ENCODE measurements at places on chromosomes 4 and X.

- no peak for DNase-seq
Measured at GRCh38 chr4:140607852-140608251, 39.1 kb upstream of the UCP1 start.

DNA sequence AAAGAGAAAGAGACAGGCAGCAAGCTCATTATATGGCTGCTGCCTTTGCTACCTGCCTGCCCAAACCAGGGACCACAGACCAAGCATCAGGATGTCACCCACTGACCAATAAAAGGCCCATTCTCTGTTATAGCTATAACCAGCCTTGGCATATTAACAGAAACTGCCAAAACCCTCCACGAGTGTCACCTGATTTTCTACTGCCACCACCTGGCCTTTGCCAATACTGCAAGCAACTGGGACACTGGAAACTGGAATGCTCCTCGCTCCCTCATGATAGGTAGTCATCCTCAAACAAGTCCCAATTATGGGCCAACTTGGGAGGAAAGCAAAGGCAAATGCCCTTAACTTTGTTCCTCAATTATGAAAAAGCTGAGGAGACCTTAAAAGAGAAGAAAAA, 76.0 kb downstream of the SPIN4 start:
- DNase-seq, result no peak

DNA sequence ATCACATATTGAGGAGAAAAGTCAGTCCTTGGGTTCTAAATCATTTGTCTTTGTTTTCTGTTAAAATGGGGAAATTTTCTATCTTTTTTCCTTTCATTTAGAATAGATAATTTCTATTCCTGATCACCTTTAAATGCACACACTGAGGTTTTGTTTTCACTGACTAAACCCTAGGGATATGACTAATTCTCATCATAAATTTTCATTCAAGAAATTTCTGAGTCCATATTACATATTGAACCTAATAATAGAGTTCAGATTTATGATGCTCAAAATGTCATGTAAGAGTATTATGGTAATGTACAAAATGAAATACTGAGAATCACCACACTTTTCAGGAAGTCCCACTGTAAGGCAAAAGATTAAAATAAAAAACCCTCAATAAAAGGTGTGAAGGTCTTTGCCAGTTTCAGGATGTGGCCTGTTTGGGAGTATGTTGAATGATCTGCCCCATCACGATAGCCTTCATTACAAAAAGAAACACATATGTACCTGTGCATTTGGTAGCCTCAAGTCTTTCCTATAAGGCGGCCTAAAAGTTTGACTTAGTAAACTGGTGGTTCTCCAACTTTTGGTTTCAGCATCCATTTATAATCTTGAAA, 49.4 kb downstream of the LEF1 start:
- DNase-seq, result no peak

GRCh38 chrX:10377427-10377826, 220.7 kb downstream of the CLCN4 start:
- DNase-seq, result no peak

DNA sequence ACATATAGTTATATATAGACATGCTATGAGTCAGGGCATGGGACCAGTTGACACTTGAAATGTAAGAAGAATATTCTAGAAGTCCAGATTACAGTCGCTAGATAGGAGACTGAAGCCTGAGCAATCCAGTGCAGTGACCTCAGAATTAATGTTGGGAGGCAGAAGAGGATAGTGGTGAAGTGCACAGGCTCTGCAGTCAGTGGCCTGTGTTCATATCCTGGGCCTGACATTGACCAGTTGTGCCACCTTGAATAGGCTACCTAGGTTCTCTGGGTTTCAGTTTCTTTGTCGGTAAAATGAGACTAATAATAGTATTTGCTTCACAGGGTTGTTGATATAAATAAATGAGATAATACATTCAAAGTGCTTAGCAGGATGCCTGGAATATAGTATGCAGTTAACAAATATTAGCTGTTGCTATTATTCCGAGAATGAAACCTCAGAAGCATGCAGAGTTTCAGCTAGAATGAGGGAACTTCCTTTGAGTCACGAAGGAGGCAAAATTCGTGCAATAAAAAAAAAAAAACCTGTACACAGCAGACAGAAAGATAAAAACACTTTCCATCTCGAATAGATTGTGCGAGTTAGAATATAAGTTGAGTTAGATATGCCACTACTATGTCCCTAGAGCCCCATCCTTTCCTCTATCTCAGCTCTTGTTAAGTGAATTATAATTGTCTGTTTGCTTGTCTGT, 4.0 kb upstream of the SH2D1A start:
- DNase-seq, result no peak

DNA sequence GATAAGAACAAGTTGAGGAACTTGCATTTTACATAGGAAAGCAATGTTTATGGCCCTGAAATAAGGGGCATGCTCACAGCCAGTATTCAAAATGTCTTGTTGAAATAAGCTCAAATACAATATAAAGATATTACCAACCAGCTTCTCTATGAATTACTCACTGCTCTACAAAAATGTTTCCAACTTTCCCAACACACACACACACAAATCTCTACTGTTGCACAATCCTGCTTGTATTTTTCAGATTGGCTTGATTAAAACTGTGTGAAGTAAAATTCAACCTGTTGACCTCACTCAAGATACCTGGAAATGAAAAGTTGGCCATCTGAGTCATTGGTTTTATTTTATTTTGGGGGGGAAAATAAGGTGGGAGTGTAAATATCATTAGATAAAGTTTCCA, 128.6 kb downstream of the CHIC2 start:
- DNase-seq, result no peak

Measured in stimulated activated CD8-positive, alpha-beta memory T cell treated with anti-CD3 and anti-CD28 coated beads, Interleukin-2, amount 100 ng/mL, for 1 hour (primary cell).